GM13976 (cell line): ENCODE measurements at places on chromosomes 11 and 22.
A peak's percentile ranks its signal among the peaks of the same experiment; 100 is the strongest.

DNA sequence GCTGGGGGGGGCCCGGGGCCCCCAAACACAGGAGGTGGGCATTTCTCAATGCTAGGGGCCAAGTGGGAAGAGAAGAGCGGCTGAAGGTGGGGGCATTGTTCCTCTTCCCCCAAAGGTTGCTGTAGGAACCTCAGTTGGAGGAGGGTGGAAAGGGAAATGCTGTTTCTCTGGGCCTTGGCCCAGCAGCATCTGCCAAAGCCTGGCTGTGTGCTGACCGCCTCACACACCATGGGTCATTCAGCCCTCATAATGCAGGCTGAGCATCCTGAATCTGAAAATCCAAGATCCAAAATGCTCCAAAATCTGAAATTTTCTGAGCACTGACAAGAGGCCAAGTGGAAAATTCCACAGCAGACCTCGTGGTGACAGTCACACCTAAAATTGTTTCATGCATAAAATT is 49.0 kb upstream of the BID start:
- no peak for DNase-seq

- no peak for DNase-seq
Observed at GRCh38 chr11:108873310-108873709, 208.4 kb downstream of the DDX10 start.

DNA sequence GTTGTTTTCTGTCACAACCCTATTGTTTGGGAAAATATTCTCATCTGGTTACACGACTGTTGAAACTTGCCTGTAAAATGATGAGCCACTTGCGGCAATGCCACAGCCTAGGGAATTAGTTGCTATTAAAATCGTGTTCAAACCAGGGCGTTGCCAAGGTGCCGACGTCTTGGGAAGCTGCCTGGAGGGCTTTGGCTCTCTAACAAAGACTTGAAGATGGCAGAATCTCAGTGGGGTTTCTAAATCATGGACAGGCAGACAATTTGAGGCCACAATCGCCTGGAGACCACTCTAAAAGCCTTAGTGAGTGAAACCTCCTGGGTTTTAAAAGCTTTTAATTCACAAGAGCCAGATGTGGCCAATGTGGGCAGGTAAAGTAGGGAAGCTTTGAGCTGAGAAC is 117.2 kb upstream of the BMAL1 start:
- no peak for DNase-seq

DNA sequence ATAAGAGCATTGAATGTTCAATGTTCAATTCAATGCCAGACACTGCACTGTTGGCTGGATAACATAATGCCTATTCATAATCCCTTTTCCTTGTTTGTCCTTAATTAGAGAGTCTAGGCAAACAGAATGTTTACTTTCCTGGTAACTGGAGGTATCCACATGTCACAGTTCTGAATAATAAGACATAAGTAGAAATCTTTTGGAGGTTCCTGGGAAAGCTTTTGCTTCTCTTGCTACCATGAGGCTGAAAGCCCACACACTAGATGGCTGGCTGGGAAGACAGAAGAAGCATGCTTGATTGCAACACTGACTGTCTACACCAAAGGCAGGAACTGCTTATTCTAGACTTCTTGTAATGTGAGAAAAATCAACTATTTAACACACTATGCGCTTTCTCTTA is 79.5 kb downstream of the GAB2 start:
- DNase-seq = no peak

DNA sequence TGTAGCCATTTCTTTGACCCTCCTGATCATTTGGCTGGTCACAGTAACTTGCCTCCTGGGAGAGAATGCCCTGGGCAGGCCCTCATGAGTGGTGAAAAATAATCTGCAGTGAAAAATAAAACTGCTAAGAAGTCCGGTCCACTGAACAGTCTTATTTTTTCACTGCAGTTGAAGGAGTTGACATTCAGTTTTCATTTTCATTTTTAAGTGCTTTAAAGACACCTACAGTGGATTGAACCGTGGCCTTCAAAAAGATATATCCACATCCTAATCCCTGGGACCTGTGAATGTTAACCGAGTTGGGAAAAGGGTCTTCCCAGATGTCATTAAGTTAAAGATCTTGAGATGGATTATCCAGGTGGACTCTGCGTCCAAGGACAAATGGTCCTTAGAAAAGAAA is 153.6 kb upstream of the GRK3 start:
- peak; percentile 15 for DNase-seq

DNA sequence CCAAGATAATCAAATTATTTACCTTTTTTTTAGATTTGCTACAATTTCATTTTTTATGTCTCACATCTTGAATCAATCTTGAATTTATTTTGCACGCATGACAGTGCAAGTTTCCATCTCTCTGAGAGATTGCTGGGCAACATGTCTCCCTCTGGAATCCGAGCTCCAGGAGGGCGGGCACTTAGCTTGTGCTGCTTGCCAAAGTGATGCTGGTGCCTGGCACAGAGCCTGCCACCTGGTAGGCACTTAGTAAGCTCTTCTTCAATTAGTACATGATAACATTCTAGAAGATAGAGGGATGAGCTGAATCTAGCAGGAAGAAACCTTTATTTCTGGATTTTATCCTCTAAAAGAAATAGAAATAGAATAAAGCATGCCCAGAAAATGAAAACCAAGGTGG is 27.5 kb upstream of the OR9I1 start:
- DNase-seq = no peak

DNA sequence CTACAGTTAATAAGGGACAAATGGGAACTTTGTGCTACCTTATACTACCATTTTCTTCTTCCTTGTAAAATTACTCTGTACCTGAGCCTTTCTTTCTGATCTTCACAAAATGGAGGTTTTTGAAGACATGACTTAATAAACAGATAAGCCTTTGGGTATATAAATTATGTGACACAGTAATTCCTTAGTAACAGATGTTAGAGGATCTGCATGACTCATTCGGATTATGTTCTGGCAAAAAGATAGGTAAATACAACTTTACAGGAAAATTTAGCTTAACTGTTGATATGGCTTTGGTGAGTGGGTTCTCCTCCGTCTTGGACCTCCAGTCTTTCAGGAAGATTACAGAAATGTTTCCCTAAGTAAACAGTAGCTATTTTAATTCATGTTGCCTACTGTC is 61.8 kb downstream of the BID start:
- DNase-seq = no peak

GRCh38 chr11:84117394-84117793 is 831.2 kb upstream of the CCDC90B start:
- DNase-seq = no peak

DNA sequence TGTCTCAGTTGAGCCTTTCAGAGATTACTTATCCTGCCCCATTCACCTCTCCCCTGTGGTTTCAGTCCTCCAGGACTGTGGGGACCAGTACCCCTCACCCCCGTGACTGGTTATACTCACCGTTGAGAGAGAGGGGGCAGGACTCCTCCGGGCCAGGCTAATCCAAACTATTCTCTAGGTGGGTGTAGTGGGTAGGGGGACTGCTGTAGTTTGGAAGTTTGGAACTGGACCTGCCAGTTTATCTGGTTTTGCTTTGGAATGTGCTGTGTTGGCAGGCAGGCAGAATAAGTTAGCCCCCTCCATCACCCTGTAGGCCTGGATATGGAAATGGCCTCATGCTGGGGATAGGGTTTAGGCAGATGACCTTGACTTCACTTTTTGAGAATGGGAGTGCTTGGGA is 13.5 kb downstream of the TEAD1 start:
- no peak for DNase-seq

DNA sequence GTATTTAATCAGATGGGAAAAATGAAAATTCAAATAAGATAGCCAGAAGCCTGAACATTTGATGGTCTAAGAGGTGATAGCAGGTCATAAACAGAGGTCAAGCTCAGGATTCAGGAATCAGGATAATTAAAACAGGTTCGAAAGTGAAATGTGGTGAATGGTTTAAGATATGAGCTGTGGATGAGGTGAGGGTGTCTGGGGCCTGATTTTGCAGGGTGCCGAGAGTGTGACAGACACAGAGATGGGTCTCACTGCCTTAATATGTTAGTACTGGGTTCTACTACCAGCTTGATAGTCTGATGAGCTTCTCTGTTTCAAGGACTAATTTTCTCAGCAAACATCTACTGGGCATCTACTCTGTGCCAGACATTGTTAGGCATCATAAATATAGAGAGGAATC is 19.9 kb upstream of the EMSY start:
- no peak for DNase-seq

DNA sequence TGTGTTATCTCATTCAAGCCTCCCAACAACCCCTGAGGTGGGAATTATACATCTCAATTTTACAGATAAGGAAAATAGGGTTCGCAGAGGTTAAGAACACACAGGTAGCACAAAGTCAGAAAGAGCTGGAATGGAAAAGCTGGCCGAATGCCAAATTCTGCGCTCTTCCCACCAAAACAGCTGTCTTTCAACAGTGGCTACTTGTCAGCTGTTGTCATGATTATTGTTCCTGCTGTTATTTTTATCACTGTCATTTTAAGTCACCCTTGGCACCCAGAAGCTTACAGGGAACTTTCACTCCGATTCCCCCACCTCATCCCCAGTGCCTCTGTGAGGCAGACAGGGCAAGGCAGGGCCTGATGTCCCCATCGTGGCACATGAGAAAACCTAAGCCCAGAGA is 74.5 kb upstream of the CSNK2A3 start:
- DNase-seq = no peak

DNA sequence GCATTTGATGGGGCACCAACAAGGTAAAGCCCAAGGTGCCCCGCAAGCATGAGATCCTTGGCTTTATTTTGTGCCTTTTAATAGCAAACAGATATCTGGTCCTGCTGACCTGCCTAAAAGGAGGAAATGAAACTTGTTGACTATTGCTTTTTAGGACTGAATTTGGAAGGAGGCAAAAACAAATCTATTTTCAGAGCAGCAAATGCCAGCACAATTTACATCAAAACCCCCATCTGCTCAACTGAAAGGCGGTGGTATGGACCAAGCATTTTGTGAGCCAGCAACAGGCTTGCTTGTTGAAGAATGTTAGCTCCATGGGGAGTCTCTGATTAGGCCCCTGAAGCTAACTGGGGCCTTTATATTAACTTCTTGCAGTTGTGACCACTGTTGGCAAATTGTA is 192.6 kb upstream of the E2F8 start:
- DNase-seq = no peak

GRCh38 chr11:42526426-42526825 is 785.4 kb upstream of the API5 start:
- DNase-seq = no peak

DNA sequence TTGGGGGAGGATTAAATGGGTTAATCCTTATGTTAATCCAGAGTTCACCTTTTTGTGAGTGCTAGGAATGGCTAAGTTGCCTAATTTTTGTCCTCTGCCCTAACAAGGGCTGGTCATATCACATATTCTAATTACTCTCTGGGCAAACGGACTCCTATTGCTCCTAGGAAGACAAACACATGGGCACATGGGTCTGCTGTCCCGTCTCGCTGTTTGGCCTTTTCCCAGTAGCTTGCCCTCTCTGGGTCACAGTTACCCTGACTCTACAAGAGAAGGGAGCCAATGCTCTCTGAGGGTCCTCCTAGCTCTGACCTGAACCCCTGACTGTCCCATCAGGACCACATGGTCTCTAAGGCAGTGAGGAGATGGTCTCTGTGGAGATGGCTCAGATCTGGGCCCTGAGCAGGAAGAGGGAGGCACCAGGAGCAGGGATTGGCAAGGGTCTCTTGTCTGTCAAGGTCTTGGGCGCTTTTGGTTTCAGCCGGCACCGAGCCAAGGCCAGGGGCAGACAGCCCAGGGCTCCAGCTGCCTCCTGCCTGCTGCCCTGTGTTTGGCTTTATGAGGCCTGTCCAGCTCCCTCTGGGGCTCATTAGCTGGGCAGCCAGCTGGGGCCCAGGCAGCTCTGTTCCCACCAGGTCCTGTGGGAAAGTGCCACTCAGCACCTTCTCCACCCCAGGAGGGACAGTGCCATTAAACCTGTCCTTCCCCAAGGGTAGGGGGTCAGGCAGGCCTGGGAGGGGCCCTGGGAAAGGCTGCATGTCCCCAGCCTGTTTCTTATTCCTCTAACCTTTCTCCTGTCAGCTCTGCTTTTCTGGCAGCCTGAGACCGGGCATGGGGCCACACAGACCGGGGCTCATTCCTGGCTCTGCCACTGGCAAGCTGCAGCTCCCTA is 559.9 kb downstream of the MN1 start:
- no peak for DNase-seq
